GOT3 (cell line): ENCODE measurements at places on chromosomes 1 and 21.
A peak's percentile ranks its signal among the peaks of the same experiment; 100 is the strongest.

- DNase-seq = no peak
These were observed 196.4 kb downstream of the PLPP3 start for GRCh38 chr1:56382929-56383328.

DNA sequence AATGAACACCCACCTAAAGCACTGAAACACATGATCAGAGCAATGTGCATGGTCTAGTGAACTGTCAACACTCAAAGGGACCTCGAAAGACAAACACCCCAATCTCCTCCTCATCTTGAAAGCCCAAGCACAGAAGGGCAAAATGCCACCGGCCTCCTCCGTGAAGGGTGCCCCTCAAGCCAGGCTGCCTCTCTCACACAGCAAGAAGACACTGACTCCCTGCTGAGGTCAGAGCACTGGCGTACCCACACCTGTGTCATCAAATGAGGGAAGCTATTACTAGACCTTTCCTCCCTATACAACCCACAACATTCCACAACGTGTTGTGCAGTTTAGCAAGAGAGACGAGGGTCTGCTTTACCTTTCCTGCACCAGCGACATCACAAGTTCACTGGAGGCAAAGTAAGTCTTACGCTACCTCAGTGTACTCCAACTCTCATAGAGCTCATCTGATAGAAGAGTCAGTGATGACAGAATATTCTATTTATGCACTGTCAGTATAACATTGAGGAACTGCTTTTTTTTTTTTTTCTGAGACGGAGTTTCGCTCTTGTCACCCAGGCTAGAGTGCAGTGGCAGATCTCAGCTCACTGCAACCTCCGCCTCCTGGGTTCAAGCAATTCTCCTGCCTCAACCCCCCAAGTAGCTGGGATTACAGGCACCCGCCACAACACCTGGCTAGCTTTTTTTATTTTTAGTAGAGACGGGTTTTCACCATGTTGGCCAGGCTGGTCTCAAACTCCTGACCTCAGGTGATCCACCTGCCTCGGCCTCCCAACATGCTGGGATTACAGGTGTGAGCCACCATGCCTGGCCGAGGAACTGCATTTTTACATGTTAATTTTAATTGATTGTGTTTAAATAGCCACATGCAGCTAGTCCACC lies 3.3 kb downstream of the SH3BP5L start:
- no peak for DNase-seq

DNA sequence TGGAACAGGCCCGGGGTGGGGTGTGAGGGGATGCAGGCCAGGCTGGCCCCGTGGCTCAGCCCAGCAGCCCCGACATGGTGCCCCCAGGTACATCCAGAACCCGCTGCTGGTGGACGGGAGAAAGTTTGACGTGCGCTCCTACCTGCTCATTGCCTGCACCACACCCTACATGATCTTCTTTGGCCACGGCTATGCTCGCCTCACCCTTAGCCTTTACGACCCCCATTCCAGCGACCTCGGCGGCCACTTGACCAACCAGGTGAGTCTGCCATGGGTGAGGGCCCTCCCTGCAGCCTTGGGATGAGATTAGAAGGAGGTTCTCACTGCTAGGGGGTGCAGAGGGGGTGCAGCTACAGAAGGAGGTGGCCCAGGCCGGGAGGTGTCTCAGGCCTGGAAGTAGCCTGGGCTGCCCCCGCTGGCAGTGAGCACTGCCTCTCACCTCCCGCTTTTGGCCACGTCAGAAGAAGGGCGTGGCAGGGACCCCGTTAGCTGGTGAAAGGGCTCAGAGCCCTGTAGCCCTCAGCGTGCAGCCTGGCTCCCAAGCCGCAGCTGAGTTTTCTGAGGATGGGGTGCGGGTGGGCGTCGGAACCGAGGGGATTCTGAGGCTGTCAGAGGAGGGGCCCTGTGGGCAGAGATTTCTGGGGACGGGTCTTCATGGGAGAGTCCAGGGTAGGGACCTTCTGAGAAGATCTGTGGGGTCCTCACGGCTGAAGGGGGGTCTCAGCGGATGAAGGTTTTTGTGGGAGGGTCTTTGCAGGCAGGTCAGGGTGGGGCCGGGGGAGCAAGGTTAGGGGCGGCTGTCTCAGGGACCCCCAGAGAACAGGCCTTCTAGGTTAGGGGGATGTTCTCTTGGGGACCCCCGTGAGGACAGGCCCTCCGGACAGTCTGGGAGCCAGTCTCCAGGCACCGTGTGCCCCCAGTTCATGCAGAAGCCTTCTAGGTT lies 10.4 kb downstream of the TTLL10 start:
- DNase-seq = no peak

- DNase-seq = no peak
These were observed 490.1 kb upstream of the LRRC7 start for GRCh38 chr1:69077633-69078032.

- no peak for DNase-seq
These were observed 277.6 kb downstream of the PLPP3 start for GRCh38 chr1:56301791-56302190.

GRCh38 chr1:94806441-94806871 lies 13.7 kb upstream of the SLC44A3 start:
- DNase-seq = no peak

DNA sequence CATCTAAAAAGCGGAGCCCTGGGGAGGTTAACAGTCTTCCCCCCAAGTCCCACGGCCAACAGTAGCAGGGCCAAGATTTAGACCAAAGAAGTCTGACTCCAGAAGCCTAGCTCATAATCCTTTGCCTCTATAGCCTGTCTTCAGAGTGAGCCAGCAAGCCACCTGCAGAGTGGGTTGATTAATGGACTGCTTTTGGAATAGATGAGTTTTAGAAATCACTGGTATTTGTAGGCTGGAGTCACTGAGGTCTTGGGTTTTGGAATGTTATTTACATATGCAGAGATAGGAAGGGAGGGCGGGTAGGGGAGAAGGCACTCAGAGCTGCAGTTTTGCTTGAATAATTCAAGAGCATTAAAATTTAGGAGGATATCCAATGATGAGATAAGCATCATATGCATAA lies 90.8 kb upstream of the L1TD1 start:
- DNase-seq = no peak

GRCh38 chr1:225809842-225810578 lies at the start of gene EPHX1:
EPHX1 (plus strand) TSS chr1:225810124; CDS start chr1:225828730, 18,606 bp downstream.
- DNase-seq = peak; percentile 50

- DNase-seq = no peak
These were observed 49.5 kb downstream of the TGFBR3 start for GRCh38 chr1:91836331-91837040.

- no peak for DNase-seq
These were observed 41.1 kb upstream of the IL19 start for GRCh38 chr1:206729507-206729906.

DNA sequence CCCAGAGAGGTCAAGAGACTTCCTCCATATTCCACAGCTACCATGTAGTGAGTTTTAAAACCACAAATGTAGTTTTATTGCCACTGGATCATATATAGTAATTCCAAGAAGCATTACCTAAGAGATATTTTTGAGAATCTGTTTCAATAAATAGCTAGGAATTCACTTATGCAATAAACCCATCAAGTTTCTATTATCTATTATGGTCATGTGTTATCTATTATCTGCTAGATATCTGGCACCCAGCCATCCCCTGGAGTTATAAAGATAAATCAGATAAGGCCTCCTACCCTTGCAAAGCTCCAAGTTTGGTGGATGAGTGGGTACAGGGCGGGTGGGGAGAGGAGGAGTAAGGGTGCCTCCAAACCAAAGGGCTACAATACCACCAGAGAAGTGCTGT lies 10.3 kb upstream of the VWA5B1 start:
- no peak for DNase-seq

- DNase-seq = no peak
These were observed 2.6 kb upstream of the ABCB10 start for GRCh38 chr1:229561141-229561540.

GRCh38 chr1:116559304-116559761 lies 11.5 kb downstream of the CD58 start:
- DNase-seq = no peak

DNA sequence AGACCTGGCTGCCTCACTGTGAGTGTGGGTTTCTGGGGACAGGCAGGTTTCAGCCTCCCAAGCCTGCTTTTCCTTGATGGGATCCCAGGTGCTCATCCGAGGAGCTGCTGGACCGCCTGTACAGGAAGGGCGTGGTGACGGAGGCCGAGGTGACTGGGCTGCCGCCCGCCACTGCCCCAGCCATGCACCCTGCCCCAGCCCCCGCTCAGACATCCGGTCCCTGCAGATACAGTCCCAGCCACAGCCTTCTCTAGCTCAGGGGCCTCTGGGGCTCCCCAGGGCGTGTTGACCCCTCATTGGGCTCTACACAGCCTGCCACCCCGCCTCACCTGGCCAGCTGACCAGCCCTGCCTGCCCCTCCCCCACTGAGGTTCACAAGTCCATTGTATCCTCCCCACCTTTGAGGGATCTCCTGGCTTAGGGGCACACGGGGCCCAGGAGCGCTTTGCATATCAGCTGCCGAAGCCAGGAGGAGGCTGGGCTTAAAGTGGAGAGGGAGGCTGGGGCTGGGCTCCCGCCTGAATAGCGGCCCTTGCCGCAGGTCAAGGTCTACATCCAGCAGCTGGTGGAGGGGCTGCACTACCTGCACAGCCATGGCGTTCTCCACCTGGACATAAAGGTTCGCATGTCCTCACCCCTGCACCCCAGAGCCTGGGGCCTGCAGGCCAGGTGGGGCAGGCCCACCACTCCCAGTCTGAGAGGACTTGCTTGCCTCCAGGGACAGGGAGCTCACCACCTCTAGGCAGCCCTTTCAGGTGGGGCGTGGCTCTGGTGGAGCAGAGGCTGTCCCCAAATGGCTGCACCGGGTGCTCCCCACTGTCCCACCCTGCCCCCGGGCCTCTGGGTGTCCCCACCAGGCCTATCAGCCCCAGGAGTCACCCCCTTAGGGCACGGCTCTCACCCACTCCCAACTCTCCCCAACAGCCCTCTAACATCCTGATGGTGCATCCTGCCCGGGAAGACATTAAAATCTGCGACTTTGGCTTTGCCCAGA lies 38.5 kb downstream of the TRIM11 start:
- DNase-seq = no peak

DNA sequence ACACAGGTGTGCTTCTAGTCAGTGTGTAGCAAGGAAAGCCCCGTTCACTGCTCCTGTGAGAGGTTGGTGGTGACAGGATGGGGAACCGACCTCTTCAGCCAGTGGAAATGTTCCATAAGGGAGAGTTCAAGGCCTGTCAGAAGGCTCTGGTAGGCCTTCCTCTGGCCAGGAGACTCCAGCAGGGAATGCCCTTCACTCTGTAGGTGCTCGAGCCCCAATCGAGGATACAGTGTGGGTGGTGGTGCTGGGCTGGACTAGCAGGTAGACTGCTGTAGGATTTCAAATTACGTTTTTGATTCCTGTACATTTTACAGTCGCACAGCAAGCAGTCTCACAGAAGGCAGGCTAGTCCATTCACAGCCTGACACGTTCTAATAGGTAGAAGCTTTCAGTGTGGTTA lies 37.8 kb downstream of the NCF2 start:
- no peak for DNase-seq

DNA sequence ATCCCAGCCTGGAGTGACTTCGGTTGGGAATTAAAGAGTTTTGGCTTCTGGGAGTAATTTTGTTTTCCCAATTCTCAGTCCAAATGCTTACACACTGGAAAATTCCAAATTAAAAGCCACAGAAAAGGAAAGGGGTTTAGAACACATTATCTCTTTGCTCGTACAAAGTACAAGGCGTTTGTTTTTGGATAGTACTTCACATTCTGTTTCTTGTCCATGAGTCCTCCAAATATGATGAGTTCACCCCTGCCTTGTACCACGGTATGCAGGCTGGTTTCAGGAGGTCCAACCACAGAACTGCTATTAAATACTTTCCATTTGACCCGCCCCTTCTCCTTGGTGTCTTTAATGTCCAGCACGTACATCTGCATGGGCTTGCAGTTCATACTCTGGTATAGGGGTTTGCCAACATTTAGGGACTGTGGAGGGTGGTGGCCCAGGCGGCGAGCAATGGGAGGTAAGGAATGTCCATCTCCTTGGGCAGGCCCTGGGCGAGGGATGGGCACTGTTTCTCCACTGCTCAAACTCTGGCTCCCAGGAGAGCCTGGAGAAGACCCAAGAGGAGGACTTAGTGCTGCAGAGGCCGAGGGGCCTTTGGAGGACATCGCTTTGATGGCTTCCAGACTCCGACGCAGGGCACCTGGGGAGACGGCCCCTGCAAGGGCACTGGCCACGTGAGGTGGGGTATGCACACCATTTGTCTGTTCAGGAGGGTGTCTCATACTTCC lies 13.7 kb upstream of the CPLANE2 start:
- no peak for DNase-seq

GRCh38 chr1:22117851-22118250 lies 25.0 kb downstream of the WNT4 start:
- DNase-seq = no peak

- DNase-seq = no peak
These were observed 546 bp downstream of the POU2F1 start for GRCh38 chr1:167221126-167221737.

GRCh38 chr1:204072931-204073836 lies at the start of gene SOX13:
SOX13 (plus strand) TSS chr1:204073115; CDS start chr1:204112916, 39,801 bp downstream.
- DNase-seq = peak; percentile 41

- DNase-seq = no peak
These were observed 449.1 kb downstream of the PTPRU start for GRCh38 chr1:29685387-29685786.

- no peak for DNase-seq
These were observed 11.8 kb downstream of the CD101 start for GRCh38 chr1:117013309-117013858.

DNA sequence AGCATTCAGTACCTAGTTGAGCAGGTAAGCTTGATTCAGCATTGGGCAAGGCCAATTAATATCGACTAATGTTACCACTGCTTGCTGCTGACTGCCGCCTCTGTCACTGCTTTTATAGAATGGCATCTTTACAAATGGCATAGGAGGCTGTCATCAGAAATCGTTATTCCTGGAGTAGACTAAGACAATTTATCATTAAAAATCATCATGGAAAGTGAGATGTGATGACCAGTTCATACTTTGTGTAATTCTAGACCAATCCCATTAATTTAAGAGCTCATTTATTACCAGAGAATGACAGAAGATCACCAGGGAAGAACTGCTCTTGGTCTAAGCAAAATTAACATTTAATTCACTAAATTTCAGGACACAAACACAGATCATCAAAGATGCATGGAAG lies 254.0 kb downstream of the SPATA17 start:
- no peak for DNase-seq

- no peak for DNase-seq
These were observed 577.1 kb downstream of the PLPP3 start for GRCh38 chr1:56002231-56002630.

GRCh38 chr1:205179842-205180241 lies 31.7 kb downstream of the DSTYK start:
- no peak for DNase-seq

GRCh38 chr1:53462769-53463501 lies 3.7 kb downstream of the DMRTB1 start:
- DNase-seq = no peak

DNA sequence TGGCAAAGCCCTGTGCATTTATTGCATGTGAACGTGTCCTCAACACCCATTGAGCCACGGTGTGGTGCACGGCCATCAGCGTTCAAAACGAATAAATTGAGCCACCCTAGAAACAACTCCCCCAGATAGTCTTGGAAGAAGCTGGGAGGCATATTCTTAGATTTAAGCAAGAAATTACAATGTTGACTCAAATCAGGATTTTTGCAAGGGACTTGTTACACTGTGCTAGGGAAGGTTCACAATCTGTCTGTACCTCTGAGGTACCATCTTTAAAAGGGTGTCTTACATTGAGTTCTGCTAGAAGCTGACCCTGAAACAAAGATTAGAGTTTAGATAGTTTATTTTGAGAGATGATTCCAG lies 16.2 kb downstream of the CD247 start:
- no peak for DNase-seq
